ENCODE measurements at places on chromosomes 3 and 15. TPM values are rescaled to one million over a fixed set of nuclear protein-coding genes. Genes with fewer than 3 reads are reported as not detected.
A peak's percentile ranks its signal among the peaks of the same experiment; 100 is the strongest.

- DNase-seq: no peak
Measured at GRCh38 chr15:99708563-99708962, 24.7 kb downstream of the LYSMD4 start.

DNA sequence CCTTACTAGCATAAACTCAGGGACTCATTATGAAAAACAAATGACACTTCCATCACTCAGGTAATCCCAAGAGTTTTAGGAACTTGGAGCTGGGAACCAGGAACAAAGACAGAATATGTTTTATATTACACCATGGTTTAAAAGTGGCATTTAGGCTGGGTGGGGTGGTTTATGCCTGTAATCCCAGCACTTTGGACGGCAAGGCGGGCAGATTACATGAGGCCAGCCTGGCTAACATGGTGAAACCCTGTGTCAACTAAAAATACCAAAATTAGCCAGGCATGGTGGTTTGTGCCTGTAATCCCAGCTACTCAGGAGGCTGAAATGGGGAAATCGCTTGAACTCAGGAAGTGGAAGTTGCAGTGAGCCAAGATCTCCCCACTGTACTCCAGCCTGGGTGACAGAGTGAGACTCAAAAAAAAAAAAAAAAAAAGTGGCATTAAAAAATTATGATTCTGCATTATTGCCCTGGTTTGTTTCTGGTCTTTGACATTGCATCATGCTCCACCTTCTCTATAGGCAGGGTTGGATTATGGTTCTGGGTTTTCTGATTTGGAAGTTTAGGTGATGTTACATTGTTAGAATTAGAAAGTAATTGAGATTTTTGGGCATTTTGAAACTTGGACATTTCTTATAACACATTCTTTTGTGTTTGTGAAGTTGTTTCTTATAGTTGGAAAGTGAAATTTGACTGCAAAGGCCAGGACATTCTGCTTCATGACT is 19.0 kb downstream of the SQOR start:
- no peak for DNase-seq

GRCh38 chr3:50195501-50196252 is 4.3 kb downstream of the GNAT1 start:
- no peak for DNase-seq

- DNase-seq: no peak
Measured at GRCh38 chr3:9916734-9917680, at the start of gene IL17RC. Gene IL17RC (plus strand): TSS chr3:9917098. CDS start chr3:9917316, 218 bp downstream.

DNA sequence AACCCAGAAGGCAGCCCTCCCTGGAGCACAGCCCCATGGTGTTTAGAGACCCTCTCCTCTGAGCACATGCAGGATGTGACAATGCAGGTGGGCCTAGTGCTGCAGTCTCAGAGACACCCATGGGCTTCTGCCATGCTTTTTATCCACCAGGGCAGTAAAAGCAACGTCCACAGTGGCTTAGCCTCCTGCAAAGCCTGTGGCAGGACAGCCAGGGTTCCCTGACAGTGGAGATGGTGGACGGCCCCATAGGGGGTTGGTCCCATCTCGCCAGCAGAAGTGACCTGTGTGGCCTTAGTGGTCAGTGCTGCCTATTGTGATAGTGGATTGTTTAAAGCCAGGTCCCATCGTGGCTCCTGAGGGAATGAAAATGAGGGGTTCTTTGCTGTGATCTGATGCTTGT is 46.6 kb downstream of the APBA2 start:
- DNase-seq: no peak

GRCh38 chr3:142355692-142356091 is 92.1 kb downstream of the XRN1 start:
- no peak for DNase-seq

- DNase-seq: no peak
Measured at GRCh38 chr3:177262396-177262795, 65.1 kb upstream of the TBL1XR1 start.

DNA sequence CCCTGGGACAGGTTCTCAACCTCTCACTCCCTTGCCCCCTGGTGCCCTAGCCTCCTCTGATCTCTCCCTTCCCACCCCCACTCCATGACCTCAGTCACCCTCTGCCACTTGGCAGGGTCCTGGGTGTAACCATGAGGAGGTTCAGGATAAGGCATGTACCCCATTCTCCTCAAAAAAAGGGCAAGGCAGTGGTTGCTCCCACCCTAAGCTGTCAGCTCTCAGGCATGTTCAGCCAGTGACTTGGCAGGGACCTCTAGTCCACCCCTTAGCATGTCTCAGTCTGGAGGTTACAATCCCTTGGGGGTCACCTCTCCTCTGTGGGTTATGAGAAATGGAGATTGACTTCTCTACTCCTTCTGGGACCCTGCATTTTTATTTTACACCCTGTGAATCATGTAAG is 11.0 kb upstream of the BOC start:
- no peak for DNase-seq

DNA sequence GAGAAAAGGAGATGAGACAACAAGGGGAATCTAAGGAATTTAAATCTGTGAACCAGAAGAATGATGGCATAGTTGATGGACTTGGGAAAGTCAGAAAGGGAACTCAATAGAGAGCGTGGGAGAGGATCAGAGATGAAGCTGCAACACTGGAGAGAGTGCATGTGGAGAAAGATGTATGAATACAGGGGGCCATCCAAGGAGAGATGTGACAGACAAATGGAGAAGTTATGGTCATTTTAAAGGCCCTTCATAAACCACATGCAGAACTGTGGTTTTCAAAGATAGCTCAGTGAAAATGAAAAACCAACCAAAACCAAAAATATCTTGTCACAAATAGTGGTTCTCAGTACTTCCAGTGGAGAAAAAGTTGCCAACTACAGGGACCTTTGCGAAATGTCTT is 265.2 kb downstream of the SUCLG2 start:
- no peak for DNase-seq

DNA sequence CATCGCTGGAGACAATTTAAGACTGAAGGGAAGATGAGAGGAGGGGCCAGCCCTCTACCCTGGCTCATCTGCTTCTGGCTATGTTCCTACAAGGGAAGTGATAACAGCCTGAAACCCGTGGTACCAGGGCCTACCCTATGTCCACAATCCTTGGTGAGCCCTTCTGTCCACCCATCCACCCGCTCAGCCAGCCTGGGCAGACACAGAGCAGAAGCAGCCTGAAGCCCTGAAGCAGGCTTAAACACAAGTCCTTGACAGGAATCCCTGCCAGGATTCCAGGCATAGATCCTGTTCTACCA is 15.4 kb downstream of the CLK3 start:
- no peak for DNase-seq

GRCh38 chr15:47332481-47332880 is 384.8 kb upstream of the SEMA6D start:
- DNase-seq: no peak

DNA sequence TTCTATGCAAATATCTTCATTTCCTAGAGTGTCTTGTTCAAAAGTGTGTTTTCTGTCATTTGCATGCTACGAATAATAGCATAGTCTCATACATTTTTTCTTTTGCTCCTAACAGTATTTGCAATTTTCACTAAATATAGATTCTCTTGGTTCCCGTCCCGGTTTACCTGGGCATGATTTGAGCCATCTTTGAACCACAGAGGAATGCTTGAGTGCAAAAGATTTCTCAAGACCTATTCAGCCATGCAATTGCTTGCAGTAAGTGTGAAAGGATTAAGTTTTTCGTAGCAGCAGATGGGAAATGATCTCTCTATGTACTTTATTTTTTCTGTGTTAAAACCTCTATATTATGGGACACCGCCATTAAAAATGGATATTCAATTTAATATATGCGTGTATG is 733.0 kb downstream of the ZPLD1 start:
- no peak for DNase-seq

GRCh38 chr3:188834349-188834748 is 337.4 kb upstream of the TPRG1 start:
- no peak for DNase-seq

DNA sequence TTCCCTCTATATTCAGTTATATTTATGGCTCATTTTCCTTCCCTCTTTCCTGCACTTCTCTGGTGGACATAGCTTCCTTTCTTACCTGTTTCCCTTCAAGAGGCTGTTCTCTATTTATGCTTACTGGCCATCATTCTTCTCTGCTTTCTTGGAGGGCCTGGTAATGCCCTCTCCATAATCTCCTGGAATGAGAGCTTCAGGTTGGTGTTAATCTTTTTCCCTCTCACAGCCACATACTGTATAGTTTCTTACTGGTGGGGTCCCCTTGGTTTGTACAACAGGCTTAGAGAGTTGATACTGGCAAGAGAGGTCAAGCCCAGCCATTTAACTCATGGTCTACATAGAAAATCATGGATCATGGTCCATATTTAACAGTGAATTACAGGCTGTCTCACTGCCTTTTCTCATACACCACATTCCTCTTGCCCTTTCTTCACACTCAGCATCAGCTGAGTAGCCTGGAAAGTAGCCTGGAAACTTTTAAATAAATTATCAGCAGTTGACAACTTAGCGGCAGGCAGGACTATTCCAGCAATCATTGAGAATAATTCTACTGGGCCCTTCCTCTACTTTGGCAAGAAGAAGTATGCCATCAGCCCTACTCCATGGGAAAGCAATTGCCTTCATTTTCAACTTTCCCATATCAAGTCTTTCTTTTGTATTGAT is 38.0 kb upstream of the DPH6 start:
- peak; percentile 17 for DNase-seq

- DNase-seq: no peak
Measured at GRCh38 chr3:131925571-131925970, 109.2 kb downstream of the CPNE4 start.

GRCh38 chr3:31606453-31606852 is 73.7 kb downstream of the STT3B start:
- no peak for DNase-seq

DNA sequence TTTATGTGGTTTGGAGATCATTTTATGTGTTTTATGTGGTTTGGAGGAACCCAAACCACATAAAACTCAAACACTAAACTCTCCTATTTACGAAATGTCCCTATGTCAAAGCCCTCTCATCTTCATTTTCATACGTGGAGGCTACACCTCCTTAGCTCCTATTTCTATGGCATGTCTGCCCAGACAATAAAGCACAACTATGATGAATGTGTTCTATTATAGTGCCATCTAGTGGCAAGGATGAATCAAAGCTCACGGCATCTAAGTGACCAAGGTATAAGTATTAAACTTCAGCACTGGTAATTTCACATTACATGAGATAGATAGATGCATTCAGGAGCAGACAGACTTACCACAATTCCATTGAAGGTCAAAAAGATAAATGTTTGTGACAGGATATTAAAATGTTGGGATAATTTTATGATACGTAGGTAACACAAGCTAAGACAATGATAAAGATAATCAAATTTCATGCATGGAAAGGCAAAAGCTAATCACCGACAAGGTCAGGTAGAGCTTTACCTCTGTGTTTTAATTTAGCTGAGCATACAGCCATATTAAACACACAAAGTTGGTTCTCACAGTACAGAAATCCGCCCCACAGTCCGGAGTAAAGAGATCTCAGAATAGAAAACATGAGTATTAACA is 130.6 kb upstream of the FHIT start:
- DNase-seq: no peak

DNA sequence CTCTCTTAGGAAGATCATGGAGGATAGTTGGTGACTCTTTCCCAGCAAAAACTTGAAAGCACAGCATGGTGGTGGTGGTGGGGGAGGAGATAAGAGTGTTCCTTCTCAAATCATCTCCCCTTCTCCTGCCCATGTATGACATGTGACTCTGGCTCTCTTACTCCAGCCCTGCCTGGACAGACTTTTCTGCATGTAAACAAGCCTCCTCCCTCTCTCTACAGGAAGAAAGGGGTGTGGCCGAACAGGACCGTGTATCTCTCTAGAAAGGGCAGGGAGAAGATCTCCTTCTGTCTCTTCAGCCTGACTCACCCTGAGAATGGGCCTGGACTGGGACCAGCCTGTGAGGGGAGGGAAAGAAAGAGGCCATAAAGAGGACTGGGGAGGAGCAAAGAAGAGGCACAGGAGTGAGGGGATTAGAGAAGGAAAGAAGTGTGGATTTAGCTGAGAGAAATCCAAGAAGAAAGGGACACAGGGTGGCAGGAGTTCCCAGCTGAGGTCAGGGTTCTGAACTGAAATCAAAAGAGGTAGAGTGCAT is 1.5 kb downstream of the CELF6 start:
- no peak for DNase-seq

DNA sequence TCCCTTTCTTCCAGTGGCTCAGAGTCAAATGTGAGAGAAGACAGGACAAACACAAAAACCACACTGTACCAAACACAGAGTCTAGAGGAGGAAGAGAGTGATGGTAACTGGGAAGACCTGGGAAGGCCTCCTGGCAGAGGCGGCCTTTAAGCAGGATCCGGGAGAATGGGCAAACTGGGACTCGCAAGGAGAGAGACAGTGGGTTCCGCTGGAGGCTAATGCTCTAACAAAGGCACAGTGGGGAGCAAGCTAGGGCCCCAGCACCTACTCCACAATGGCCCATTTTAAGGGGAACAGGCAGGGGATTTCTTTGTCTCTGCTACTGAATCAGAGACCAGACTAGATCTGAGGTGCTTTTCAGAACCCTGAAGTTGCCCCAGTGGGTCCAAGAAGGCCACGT is 81.4 kb upstream of the HES1 start:
- DNase-seq: no peak

DNA sequence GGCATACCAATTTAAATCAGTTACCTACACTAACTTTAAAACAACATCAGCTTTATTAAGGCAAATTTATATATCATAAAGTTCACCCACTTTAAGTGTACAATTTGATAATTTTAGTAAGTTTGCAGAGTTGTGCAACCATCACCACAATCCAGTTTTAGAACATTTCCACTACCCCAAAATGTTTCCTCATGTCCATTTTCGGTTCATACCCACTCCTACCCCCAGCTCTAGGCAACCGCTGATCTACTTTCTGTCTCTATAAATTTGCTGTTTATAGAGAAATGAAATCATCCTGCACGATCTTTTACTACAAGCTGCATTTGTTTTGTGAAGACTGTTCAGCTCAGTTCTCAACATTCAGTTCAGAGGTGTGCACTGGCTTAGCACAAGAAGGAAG is 31.5 kb upstream of the FAM81A start:
- DNase-seq: no peak

DNA sequence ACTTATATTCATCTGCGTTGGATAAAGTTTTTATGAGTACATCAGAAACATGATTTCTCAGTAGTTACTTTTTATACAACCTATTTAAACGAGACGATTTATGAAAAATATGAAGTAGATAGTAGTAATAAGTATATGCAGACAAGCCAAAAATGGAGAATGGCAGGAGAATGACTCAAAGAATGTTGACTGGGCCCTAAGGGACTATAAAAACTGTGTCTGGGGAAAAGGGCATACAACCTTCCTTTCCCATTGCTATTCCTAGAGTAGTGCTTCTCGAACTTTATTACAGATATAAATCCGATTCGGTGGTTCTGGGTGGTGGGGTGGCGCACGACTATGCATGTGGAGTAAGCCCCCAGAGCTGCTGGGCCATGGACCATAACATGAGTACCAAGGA is 558.5 kb downstream of the FOXP1 start:
- no peak for DNase-seq

The SLC22A14 gene
- polyA plus RNA-seq: 0.98 TPM

The FBN1 gene
- polyA plus RNA-seq: 113 TPM

The NAALADL2 gene
- 17.5 TPM for polyA plus RNA-seq

The CTSH gene
- 167 TPM for polyA plus RNA-seq

The GOLGA8G gene
- polyA plus RNA-seq: 0.08 TPM

The OR5K2 gene
- polyA plus RNA-seq: 0.79 TPM

The DAZL gene
- polyA plus RNA-seq: not detected

The ARL14 gene
- polyA plus RNA-seq: not detected

The NDN gene
- polyA plus RNA-seq: 75.2 TPM

The POLQ gene
- polyA plus RNA-seq: 7.4 TPM

The GOLGA6L10 gene
- polyA plus RNA-seq: 6.4 TPM

The TRIM42 gene
- not detected for polyA plus RNA-seq

The TM4SF4 gene
- polyA plus RNA-seq: 2.5 TPM

The KNG1 gene
- 74.3 TPM for polyA plus RNA-seq
